ENCODE measurements at places on chromosomes 2 and 18. TPM values are rescaled to one million over a fixed set of nuclear protein-coding genes. Genes with fewer than 3 reads are reported as not detected.

SLC19A3 gene
- total RNA-seq = 0.21 TPM

FAP gene
- 3.0 TPM for total RNA-seq

SKA1 gene
- 29.4 TPM for total RNA-seq

OXER1 gene
- total RNA-seq = not detected

NCKAP5 gene
- total RNA-seq = 3.0 TPM

SPAST gene
- 13.6 TPM for total RNA-seq

FER1L5 gene
- total RNA-seq = 0.18 TPM

AMER3 gene
- total RNA-seq = not detected

C1GALT1C1L gene
- 0.11 TPM for total RNA-seq

CYTIP gene
- not detected for total RNA-seq

BCL11A gene
- total RNA-seq = 7.2 TPM

C2orf42 gene
- 10.0 TPM for total RNA-seq

SNED1 gene
- total RNA-seq = not detected

RNF181 gene
- 164 TPM for total RNA-seq

IL36RN gene
- 0.88 TPM for total RNA-seq

CFAP53 gene
- total RNA-seq = 0.46 TPM

GRCh38 chr2:231937057-231937456 lies 10.9 kb upstream of the NPPC start:
- no peak for DNase-seq

DNA sequence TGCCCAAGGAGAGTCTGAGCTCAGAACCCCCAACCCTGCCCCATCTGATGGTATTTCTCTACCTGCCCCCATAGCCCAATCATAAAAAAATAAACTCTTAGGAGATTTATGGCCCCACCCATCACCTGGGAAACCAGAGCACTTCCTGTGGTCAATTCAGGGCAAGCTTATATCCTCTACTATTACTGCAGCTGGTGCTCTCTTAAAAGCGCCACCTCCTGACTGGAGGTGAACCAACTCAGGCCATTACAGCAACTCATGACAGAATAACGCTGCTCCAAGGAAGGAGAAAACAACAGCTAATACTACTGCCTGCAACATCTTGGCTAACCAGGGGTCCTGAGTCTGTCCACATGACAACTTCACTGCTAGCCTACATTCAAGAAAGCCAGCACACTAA lies 195.7 kb downstream of the MTCL1 start:
- no peak for DNase-seq

DNA sequence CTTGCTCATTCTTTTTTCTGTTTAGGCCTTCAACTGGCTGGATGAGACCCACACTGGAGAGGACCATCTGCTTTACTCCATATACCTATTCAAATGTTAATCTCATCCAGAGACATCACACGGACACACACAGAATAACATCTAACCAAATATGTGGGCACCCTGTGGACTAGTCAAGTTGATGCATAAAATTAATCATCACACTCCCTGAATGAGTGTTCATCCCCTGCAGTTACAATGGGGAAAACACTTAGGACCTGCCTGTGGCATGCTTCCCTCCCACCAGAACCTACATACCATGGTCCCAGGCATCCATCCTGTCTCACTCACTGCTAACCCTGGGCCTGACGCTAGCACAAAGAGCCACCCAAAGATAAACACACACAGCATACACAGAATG lies 112.8 kb upstream of the TEX51 start:
- DNase-seq = no peak

GRCh38 chr18:55432307-55433040 lies 155.5 kb downstream of the TCF4 start:
- DNase-seq = no peak

GRCh38 chr18:48365965-48366364 lies 43.2 kb downstream of the ZBTB7C start:
- no peak for DNase-seq

GRCh38 chr2:42314892-42315468 lies 46.0 kb downstream of the COX7A2L start:
- peak; percentile 74 for DNase-seq

DNA sequence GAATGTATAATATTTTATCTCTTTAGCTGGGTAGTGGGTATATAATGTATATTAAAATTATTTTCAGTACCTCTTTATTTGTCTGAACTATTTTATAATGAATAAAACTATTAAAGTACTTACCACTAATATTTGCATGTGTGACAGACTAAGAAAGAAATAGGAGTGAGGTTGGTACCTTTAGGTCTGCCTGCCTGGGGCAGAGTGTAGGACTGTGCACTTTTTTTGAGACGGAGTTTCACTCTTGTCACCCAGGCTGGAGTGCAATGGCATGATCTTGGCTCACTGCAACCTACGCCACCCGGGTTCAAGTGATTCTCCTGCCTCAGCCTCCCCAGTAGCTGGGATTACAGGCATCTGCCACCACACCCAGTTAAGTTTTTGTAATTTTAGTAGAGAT lies 18.8 kb downstream of the NCOA1 start:
- DNase-seq = no peak

GRCh38 chr18:55539240-55539639 lies 48.8 kb downstream of the TCF4 start:
- DNase-seq = no peak

GRCh38 chr2:162063281-162063680 lies 10.7 kb downstream of the DPP4 start:
- no peak for DNase-seq

GRCh38 chr2:80117401-80117800 lies 187.2 kb downstream of the LRRTM1 start:
- DNase-seq = no peak

GRCh38 chr2:238476258-238476657 lies 49.5 kb downstream of the ASB1 start:
- DNase-seq = no peak

DNA sequence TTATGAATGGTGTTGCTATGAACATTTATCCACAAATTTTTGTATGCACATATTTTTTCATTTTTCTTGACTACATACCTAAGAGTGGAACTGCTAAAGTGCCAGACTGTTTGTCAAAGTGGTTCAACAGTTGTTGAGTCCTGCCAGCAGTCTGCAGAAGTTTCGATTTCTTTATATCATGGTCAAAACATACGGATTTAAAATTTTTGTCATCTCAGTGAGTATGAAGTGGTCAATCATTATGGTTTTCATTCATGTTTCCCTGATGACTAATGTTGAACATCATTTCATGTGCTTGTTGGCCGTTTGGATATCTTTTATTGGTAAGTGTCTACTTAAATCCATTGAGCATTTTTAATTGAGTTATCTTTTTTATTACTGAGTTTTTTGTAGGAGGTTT lies 39.2 kb downstream of the CCDC138 start:
- no peak for DNase-seq

GRCh38 chr2:70009762-70010575 lies 48.5 kb upstream of the ASPRV1 start:
- DNase-seq = peak; percentile 61

DNA sequence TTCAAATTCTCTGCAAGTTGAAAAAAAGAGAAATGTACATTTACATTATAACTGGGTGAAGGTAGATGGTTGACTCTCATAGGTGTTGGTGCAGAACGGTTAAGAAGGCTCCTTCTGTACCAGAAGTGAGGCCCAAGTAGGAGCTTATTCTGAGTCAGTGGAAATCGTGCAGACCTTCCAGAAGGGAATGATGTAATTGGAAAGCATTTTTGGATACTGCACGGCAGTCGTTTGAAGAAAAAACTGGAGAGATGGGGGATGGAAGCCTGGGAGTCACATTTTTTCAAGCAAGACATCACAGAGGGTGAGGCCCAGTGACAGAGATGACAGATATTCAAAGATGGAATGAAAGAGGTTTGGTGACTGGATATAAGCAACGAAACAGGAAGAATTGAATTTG lies 39.4 kb downstream of the HRH4 start:
- no peak for DNase-seq

- DNase-seq = no peak
Measured at GRCh38 chr2:48691935-48692691, 63.4 kb downstream of the LHCGR start.

DNA sequence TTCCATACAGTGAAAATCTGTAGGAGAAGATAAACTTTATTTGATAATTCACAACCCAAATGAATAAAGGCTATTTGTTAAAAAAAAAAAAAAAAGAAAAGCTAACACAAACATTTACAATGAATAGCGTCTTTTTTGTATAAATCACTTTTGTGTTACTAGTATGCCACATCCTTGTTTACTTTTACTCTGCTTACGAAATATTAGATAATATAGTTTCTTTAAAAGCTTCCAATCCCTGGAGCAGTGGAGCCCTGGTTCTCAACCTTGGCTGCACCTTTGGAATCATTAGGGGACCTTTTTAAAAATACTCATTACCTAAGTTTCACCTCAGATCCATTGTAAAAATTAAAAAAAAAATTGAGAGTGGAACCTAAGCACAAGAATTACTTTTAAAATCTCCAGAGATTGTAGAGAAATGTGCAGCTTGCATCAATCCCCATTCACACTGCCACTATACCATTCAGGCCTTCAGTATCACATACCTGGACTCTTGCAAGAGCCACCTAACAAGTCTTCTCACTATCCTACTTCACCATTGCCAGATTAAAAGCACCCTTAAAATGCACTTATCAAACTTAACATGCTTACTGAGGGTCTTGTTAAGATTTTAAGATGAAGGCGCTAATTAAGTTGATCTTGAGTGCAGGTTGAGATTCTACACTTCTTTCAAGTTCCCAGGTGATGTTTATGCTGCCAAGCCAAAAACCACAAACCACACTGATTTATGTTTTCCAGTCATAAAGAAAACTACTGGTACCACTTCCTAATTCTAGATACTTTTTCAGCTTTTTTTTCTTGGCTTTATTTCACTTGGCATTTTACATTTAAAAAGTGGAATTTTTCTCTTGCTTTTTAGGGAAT lies 59.7 kb upstream of the ZC3H15 start:
- DNase-seq = no peak

DNA sequence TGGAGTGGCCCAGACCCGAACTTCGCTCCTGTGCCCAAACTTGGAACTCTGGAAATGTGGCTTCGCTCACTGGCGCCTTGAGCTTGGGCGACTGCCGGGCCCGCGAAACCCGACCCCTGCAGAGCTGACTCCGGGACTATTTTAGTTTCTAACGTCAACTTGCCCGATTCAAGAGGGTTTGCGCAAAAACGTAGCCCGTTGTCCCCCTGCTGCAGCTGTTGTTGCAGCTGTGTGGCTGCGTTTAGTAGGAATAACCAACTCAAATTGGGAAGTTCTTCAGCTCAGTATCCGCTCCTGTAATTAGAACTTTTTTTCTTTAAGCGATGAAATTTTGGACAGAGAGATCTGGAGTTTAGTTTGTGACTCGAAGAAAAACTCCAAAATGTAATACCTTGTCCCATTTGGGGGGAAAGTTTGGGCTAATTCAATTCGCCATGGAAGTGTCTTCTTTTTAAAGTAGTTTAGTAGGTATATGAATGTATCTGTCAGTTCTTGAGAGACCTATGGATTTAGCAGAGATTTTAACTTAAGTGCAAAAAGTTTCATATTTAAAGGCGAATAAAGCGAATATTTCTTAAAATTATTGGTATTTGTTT lies 559 bp downstream of the MYL12A start:
- DNase-seq = no peak

GRCh38 chr18:55405893-55406406 lies 182.0 kb downstream of the TCF4 start:
- peak; percentile 79 for DNase-seq

GRCh38 chr2:235611756-235612155 lies 117.9 kb downstream of the AGAP1 start:
- DNase-seq = no peak

DNA sequence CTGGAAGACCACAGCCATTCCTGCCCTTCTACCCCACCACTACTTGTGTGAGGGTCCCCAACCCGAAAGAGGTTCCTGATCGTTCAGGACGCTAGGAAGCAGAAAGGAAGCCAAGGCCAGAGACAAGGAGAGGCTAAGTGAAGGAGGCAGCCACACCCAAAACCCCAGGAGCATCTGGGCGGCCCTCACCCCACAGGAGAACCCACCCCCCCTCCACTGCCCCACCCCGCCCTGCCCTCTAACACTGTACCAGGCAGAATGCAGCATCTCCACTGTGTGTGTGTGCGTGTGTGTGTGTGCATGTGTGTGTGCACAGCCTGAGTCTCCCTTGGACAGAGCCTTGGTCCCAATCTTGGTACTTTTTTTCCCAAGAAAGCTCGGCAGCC lies 207.5 kb upstream of the HAAO start:
- DNase-seq = no peak

DNA sequence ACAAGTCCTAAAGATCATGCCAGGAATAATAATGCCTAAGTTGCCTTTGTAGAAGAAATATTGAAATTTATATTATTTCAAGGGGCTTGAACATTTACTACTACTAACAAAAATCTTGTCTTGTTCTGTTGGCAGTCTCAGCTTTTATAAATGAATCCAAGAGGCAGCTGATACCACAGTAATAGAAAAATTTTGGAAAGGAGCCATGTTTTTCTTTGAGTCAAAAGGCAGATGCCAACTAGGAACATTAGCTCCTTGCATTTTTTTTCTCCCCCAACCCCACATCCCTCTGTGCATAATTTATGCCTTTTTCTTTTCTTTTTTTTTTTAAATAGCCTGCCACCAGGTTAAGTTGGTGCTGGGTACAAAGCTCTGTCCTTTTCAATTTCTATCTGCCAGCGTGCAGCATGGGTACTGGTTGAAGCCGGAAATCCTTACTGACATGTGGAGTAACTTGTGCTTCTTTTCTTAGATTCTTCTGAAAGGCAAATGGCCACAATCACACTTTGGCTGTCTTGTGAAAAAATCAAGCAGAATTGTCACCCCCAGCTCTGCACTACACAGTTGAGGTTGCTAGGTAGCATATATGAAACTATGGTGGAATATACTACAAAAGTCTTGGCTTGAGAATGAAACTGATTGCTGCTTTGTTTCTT lies 98.8 kb downstream of the RHBDD1 start:
- no peak for DNase-seq

GRCh38 chr18:58671632-58672564 lies 633 bp downstream of the MALT1 start:
- no peak for DNase-seq

- DNase-seq = no peak
Measured at GRCh38 chr2:218320704-218321336, 28.5 kb upstream of the TMBIM1 start.
